ENCODE measurements at places on chromosomes 11 and 22.

DNA sequence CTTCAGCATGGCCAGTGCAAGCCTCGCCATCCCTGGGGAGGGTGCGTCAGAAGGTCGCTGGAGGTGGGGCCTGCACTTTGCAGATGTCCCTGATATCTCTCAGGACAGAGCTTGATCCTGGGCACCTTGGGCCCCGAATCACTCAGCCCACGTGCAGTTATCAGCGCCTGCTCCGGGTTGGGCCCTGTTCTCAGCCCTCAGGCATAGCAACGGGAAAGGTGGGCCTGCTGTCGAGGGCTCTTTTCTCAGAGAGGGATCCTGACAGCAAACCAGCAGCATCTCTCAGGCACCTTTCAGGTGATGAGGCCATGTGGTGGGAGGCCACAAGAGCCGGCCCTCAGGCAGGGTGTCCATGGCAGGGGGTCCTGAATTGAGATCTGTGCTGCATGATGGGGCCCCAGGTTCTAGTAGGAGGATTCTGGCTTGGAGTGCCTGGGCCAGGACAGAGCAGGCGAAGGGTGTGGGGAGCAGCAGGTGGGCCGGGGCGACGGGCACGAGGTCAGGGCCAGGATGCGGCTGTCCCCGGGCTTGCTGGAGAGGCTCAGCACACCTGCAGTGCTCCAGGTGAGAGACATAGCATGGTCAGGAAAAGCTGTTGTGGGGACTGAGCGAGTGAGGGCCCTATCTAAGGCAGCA is 280.5 kb downstream of the TBC1D22A start:
- no peak for DNase-seq

GRCh38 chr22:45771711-45772110 is 100.1 kb downstream of the ATXN10 start:
- no peak for DNase-seq

GRCh38 chr11:16879690-16880089 is 134.5 kb downstream of the PLEKHA7 start:
- DNase-seq, result no peak

DNA sequence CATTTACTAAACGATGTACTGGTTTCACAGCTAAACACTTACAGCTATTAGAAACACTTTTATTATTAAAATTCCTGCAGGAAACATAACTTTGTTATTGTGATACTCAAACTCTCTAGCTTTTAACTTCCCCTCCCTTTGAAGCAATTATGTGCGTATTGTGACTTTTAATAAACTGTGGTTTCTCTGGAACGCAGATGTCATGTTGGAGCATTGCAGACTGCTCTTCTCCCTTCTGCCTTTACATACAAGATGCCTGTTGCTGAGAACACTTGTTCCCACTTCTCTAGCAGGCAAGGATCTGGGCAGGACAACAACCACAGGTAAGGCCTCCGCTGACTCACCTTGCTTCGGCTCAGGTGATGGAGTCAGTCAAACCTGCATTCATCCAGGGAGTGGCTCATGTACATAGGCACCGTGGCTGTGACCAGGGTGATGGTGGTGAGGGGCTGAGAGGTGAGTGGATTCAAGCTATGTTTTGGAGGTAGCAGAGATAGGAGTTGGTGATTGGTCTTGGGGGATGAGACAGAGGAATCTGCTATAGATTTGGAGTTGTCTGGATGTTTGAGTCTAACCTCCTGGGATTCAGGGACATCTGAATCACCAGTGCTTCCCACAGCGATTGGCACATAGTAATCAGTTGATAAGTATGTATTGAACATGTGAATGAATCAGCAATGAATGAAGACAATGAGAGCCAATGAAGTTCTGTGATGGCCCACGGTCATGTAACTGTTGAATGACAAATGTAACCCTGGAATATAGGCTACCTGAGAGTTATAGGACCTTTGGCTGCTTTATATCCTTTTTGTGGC is 106.0 kb downstream of the ADAMTS15 start:
- DNase-seq, result no peak

- DNase-seq, result no peak
Observed at GRCh38 chr11:44470854-44471253, 94.6 kb upstream of the CD82 start.

DNA sequence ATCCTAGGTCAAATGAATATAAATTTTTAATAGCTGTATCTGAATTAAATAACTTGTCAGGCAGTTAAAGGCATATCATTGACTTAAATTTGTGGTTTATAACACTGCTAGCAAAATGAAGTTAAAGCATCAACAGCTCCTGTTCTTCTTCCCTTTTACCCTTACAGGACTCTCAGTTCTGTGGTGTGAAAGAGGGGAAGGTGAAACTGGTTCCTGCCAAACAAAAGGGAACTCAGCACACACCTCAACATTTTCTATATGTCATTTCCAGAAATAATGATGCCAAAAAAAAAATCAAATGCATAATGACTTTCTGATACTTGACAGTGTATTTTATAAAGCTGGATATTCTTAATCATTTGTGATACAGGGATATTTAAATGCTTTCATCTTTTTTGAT is 21.2 kb downstream of the ARL14EP start:
- DNase-seq, result no peak

DNA sequence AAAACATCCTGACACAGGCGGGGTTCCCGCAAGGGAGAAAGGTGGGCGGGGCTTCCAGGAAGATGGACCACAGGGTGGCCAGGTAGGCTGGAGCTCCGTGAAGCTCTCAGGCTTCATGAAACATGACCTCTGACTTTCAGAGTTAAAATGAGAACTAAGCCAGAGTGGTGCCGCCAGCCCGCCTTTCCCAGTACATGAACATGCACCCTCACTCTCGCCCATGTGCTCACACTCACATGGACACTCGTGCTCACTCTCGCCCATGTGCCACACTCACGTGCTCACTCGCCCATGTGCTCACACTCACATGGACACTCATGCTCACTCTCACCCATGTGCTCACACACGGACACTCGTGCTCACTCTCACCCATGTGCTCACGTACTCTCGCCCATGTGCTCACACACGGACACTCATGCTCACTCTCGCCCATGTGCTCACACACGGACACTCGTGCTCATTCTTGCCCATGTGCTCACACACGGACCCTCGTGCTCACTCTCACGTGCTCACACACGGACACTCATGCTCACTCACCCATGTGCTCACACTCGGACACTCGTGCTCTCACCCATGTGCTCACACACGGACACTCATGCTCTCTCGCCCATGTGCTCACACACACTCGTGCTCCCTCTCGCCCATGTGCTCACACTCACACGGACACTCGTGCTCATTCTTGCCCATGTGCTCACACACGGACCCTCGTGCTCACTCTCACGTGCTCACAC is 10.0 kb downstream of the RNH1 start:
- no peak for DNase-seq

- DNase-seq, result no peak
Observed at GRCh38 chr11:75530577-75530976, 4.8 kb upstream of the GDPD5 start.

- no peak for DNase-seq
Observed at GRCh38 chr11:61158691-61159381, 2.4 kb downstream of the VPS37C start.

DNA sequence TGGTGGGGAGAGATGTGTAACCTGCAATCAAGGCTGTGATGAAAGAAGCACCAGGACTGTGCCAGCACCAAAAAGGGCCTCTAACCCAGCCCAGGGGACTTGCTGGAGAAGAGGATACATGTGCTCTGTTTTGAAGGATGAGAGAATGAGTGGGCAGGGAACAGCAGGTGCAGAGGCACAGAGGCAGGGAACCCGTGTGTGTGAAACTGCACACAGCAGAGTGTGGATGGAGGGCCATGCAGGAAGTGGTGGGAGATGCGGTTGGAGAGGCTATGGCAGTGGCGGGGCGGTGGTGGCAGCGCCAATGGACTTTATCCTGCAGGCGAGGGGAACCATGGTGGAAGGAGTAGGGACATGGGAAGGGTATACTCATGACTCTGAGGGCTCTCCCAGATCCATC is 25.2 kb upstream of the LRRC32 start:
- no peak for DNase-seq

DNA sequence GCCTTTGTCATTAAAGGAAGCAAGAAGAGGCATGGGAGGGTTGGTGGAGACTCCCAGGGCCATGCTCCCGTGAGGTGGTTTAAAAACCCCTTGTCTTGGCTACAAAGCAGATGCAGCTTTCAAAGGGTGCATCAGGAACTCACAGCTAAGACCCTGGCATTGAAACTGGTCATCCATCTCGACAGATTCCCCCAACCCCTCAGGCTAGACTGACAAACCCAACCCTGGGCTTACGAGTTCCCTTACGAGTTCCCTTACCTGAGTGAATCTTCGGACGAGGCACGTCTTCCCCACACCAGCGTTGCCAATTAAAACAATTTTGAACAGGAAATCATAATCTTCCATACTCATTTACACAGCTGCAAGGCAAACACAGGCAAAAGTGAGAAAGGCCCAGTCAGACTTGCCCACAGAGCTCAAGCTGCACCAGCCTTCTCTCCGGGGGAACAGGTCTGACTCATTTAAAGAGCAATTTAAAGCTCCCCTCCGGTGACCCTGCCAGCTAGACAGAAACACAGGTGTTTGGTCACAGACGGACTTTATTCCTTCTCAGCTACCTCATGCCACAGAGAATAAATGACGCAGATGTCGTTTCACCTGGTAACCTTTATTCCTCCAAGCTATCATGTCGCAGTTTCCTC is 74.6 kb downstream of the RAB30 start:
- no peak for DNase-seq

DNA sequence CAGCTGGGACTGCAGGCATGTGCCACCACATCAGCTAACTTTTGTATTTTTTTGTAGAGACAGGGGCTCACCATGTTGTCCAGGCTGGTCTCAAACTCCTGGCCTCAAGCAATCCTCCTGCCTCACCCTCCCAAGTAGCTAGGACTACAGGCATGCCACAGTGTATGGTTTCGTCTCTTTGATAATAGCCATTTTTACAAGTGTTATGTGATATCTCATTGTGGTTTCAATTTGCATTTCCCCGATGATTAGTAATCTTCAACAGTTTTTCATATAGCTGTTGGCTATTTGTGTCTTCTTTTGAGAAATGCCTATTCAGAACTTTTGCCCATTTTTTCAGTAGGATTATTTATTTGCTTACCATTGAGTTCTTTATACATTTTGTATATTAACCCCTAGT is 9.0 kb upstream of the MTMR3 start:
- DNase-seq, result no peak

- no peak for DNase-seq
Observed at GRCh38 chr11:85806876-85807275, 4.1 kb downstream of the SYTL2 start.
